ENCODE measurements at places on chromosomes 1 and 21. TPM values are rescaled to one million over a fixed set of nuclear protein-coding genes. Genes with fewer than 3 reads are reported as not detected.

DNA sequence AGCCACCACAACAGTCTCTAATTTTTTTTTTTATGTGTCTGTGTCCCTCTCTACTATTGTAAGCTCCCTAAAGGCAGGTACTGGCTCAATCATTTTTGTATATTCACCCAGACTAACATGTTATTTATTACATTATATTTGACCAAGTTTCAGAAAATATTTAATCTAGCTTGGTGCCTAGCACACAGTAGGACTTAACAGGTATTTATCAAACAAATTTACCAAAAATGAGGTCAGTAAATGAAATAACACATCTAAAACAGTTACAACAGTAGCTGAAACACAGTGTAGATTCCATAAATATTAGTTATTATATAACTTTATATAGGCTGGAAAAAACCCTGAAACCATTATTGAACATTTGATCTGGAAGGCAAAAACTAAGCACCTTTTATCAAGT is 2.7 kb downstream of the NRDC start:
- no peak for DNase-seq

Gene TMEM51
- total RNA-seq = not detected

GRCh38 chr21:43598416-43599120 is 60.7 kb downstream of the HSF2BP start:
- no peak for DNase-seq

- DNase-seq = no peak
Measured at GRCh38 chr1:11523261-11523660, 44.3 kb downstream of the DISP3 start.

Gene NID1
- not detected for total RNA-seq

- DNase-seq = no peak
Measured at GRCh38 chr21:29304597-29304996, 5.9 kb downstream of the BACH1 start.

DNA sequence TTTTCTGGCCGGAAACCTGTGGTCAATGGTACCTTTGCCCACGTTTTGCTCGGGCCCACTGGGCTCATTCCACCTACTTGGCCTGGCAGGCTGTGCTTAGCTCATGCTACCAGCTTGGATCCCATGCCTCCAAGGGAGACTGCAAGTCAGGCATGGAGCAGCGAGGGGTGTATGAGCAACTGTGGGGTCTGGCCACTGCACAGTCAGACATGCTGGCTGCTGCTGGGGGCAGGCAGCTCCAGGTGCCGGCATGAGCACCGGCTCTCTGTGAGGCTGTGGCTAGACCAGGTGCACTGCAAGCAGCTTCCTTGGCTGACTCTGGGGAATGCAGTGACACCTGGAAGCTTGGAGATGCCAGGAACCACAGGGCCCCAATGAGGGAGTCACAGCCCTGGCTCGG is 161.1 kb upstream of the DUSP10 start:
- no peak for DNase-seq

DNA sequence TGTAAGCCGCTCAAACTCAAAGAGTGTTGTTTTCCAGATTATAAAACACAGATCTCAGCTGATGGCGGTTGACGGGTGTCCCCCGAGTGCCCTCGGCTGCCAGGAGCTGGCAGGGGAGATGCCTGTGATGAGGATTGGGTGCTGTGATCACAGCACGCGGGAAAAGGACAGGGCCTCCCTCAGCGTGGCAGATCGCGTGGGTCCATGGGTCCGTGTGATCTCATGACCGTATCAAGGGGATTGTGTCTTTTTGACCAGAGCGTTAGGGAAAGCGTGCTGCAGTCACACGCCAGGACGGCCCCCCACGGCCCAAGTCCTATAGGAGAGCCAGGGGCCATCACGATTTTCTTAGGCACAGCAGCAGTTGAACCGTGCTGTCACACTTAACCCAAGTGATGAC is 51.9 kb downstream of the PDE9A start:
- no peak for DNase-seq

Gene MANEAL
- 0.60 TPM for total RNA-seq

DNA sequence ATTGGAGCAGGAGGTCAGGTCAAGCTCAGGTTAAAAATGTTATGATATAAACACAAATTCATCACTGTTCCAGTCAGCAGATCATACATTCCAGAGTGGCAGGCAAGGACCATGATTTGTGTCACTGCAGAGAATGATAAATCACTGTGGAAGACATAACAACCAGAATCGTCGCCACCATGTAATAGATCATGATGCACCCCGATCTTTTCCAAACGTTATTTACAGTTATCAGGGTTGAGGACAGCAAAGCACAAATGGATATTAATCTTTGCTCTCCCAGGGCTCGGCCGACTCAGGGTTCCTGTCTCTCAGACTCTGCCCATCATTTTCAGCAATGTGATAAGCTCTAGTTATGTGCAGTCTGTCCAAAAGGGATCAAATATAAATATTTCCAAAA is 122.7 kb downstream of the ZBTB18 start:
- DNase-seq = no peak

- no peak for DNase-seq
Measured at GRCh38 chr1:30977105-30977504, 68.5 kb upstream of the SDC3 start.

- no peak for DNase-seq
Measured at GRCh38 chr1:216827251-216827650, 104.0 kb upstream of the ESRRG start.

DNA sequence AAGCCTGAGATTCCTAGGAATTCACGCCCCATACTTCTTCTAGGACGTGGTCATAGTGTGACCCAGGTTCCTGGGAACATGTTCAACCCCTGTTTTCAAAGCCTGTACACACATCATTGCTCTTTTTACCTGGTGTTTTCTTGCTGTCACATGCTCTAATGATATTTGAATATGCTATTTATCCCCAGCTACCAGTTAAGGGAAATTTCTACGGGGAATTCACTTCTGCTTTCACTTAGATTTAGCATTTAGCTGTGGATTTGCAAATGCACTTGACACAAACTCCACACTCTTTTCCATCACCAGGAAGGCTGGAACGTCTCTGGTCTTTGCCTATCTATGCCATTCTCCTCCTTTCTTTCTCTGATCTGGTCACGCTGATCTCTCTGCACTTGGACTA is 11.3 kb upstream of the SAMSN1 start:
- DNase-seq = no peak

DNA sequence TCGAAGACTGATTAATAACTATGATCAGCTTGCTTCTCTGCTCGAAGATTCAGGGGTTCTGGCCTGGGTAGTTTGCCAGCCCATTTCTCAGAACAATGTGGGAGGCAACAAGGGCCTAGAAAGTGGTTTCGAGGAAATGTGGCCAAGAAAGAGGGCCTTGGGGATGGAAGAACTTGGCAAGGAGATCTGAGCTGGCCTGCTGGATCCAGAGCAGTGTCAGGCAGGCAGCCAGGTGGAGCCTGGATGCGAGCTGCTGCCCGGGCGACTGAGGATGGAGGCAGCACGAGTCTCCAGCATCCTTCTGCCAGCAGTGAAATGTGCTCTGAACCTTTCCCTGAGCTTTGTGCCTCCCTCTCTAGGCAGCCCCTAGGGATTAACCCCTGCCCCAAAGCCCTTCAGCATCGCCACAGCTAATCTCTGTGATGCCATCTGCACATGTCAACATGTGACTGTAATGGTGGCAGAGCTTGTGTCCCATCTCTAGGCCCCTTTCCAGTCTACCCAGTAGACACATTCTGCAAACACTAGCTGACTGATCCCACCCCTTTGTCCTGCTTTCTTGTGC is 61.0 kb upstream of the NEK2 start:
- no peak for DNase-seq

DNA sequence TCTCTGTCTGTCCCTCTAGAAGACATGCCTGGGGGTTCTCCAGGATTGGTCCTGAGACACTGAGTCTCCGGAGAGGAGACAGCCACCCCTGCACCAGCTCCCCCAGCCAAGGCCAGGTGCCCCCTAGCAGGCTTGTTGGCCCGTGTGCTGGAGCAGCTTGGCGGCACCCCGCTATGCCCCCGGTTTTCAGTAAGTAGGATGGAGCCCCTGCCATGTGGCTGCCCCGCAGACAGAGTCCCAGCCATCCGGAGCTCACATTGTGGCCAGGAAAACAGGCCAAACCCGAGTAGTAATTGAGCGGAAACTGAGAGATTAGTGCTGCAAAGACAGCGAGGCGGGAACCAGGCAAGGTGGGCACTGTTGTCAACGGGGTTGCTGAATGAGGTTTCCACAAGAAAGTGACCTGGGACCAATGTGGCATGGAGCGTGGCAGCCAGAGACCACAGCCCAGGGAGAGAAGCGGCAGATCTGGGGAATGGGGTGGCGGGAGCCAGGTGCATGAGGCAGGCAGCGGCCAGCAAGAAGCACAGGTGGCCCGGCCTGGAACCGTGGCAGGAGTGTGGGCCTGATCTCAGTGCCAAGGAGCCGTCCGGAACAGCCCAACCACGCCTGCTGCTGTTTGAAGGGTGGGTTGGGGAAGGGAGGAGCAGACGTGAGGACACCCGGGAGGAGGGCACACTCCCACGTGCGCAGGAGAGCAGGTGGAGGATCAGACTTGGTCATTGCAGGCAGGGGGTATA is 137.4 kb upstream of the VAMP3 start:
- no peak for DNase-seq

GRCh38 chr1:111596499-111596898 is 23.1 kb upstream of the RAP1A start:
- DNase-seq = peak; percentile 55

DNA sequence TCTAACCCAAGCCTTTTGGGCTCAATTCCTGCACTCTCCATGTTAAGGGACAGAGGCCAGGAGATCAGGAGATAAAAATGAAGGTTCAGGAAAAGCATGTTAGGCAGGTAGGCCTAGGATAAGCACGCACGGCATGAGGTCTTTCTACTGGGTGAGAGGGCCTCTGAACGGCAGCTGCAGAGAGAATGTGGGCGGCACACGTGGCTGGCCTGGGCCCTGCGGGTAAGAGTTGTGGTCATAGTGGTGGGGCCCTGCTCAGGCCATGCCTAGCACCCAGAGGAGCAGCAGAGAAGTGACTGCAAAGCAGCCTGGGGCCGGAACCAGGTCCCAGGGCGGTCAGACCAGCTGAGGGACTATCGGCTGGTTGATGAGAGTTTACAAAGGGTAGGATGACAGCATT is 7.5 kb upstream of the FOXO6 start:
- DNase-seq = no peak

Gene FHAD1
- not detected for total RNA-seq

GRCh38 chr1:65420590-65421350 is at the start of the genes LEPR and LEPROT:
Gene LEPR, plus strand, starts transcription at chr1:65420668. Its CDS starts 144,898 bp downstream, at chr1:65565566.
Gene LEPROT, plus strand, starts transcription at chr1:65420668. Its CDS starts 57 bp downstream, at chr1:65420725.
- no peak for DNase-seq

- no peak for DNase-seq
Measured at GRCh38 chr21:37552496-37553029, 186.0 kb downstream of the DYRK1A start.

Gene BGLAP
- 2.4 TPM for total RNA-seq

- DNase-seq = no peak
Measured at GRCh38 chr1:203619091-203619780, 7.4 kb upstream of the ATP2B4 start.

DNA sequence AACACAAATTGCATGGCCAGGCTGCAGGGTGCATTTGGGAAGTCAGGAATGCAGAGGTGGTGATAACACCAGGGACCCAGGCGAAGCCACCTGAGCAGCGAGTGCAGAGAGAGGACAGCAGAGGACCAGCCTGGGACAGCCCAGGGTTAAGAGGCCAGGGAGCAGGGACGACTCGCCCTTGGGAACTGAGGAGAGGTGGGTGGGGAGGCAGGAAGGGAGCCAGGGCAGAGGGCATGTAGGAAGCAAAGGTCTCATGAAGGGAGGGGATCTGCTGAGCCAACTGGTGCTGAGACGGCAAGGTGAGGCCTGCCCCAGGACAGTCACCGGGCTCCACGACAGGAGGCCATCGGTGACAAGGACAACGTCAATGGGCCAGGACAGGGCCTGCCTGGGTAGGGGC is 16.4 kb downstream of the KIF17 start:
- no peak for DNase-seq

- DNase-seq = no peak
Measured at GRCh38 chr1:197799271-197799670, 24.0 kb upstream of the DENND1B start.

DNA sequence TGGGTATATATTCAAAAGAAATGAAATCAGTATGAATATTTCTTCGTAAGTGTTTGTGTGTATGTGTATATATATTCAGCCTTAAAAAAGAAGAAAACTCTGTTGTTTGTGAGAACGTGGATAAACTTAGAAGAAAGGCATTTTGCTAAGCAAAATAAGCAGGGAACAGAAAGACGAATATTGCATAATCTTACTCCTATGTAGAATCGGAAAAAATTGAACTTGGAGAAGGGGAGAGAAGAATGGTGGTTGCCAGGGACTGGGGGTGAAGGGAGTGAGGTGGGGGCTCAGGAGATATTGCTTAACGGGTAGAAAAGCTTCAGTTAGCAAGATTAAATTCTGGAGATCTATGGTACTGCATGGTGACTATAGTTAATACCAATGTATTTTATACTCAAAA is 40.3 kb upstream of the NEK7 start:
- DNase-seq = no peak

GRCh38 chr1:56511766-56512165 is 67.6 kb downstream of the PLPP3 start:
- no peak for DNase-seq

GRCh38 chr1:165899461-165899941 is 72.1 kb downstream of the UCK2 start:
- no peak for DNase-seq

GRCh38 chr1:7026169-7026568 is 240.9 kb downstream of the CAMTA1 start:
- no peak for DNase-seq

DNA sequence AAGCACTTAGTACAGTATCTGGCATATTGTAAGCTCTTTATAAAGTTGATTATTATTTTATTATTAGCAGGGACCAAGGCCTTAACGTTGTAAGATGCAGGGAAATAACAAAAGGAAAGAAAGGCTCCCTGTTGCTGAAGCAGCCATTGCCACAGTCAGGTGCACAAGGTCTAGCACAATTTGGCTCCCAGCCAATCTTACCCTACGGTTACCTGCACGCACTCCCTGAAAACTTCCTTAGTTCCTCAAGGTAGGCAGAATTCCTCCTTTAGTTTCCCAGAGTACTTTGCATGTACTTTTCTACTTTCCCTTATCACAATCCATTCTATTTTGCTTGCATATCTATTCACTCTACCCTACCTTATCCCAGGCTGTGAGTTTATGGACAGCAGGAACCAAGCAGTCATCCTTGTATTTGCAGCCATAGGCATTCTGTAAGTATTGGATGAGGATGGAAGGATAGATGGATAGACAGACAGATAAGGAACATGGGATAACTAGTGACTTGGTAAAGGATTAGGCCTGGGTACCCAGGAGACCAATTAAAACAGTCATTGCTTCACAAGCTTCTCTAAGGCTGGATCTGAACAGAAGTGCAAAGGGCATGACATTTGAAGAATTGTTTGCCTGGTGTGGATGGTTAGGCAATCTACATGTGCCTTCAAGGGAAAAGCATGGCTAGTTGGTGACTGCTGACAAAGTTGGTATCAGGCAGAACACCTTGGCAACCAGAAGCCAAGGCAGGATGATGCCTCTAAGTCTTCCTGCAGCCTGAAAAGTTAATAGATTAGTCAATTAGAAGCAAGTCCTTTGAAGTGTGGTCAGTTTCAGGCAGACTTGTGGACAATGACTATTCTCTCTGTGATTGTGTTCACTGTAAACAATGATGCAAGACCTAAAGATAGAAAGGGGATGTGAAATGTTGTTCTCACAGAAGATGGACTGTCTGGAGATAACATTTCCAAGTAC is 20.8 kb upstream of the JAK1 start:
- no peak for DNase-seq

Gene ZSWIM5
- total RNA-seq = 1.0 TPM

GRCh38 chr1:29415156-29415830 is 179.0 kb downstream of the PTPRU start:
- DNase-seq = no peak

Gene ZBTB48
- total RNA-seq = 35.0 TPM

- DNase-seq = no peak
Measured at GRCh38 chr21:32603131-32603530, 9.0 kb downstream of the CFAP298 start.

GRCh38 chr1:34366875-34367624 is 190.3 kb downstream of the C1orf94 start:
- DNase-seq = no peak

All from CD8-positive, alpha-beta T cell (primary cell).